ENCODE measurements at places on chromosomes 3 and 15.

- no peak for DNase-seq
Measured at GRCh38 chr3:126684218-126684751, 19.8 kb upstream of the CHCHD6 start.

- DNase-seq: no peak
Measured at GRCh38 chr3:182690172-182690571, 103.1 kb upstream of the ATP11B start.

- no peak for DNase-seq
Measured at GRCh38 chr3:173708191-173708590, 310.6 kb downstream of the NLGN1 start.

DNA sequence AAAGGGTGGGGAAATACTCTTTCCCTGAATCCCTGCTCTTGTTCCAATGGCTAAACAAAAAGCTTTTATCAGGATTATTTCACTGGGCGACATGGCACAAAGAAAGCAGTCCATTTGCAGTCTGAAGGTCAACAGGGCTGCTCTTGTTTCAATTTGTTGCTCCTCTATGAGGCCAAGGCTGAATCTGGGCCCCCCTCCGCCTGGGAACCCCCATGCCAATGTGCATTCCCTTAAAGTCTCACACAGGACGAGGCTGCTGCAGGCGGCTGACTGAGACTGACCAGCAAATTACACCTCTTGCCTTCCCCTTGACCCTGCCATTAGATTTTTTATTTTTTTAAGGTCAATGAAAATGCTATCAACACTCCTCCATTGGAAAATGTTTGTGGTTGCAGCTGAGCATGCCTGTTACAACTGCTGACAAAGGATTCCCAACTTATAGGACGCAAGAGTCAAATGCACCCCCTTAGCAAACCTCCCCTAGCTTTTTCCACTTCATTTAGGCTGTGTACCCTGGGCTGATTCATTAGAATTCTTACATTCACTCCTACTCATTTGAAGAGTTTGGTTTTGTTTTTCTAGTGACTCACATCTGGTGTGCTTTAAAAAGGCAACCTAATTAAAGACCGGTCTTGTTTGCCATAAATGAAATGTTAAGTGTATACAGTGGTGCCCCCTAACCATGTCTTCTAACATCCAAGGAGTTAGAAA lies 60.8 kb upstream of the ARHGEF3 start:
- no peak for DNase-seq

- DNase-seq: peak; percentile 52
Measured at GRCh38 chr15:28975766-28976179, 90.0 kb downstream of the APBA2 start.

DNA sequence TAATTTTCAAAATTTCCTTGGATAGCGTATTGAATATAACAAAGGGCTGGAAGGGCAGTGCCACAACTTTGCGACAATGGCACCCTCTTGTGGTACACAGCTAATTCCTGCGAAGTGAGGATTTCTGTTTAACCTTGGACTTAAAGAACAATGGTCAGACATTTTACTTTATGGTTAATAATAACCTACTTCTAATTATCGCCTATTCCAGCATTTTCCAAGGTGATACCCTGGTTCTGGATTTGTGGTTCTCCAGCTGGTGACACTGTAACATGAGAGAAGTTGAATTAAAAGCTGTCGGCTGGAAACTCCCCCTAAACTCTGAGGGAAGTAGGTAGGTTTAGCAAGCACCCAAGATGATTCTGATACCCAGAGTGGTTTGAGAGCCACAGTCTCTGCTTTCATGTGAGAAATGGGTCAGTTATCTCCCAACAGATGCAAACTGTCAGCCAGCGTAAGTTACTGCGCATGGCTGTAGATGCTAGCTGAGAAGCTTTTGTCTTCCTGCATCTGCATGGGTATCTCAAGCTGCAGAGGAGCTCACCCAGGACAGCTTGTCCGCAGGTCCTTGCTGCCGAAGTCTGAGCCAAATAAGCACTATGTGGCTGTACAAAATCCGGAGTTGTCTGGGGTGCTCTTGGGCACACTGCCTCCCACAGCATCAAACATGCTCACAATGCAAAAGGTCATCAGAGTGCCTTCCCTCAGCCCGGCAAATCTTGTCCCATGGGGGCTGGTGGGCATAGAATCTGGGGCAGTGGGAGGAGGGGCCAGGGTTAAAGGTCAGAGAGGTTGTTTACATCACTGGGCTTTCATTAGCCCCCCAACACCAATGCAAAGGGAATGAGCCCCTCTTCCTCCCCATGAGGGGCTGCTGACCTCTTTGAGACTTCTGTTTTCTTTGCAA lies 6.6 kb upstream of the CHSY1 start:
- DNase-seq: no peak

DNA sequence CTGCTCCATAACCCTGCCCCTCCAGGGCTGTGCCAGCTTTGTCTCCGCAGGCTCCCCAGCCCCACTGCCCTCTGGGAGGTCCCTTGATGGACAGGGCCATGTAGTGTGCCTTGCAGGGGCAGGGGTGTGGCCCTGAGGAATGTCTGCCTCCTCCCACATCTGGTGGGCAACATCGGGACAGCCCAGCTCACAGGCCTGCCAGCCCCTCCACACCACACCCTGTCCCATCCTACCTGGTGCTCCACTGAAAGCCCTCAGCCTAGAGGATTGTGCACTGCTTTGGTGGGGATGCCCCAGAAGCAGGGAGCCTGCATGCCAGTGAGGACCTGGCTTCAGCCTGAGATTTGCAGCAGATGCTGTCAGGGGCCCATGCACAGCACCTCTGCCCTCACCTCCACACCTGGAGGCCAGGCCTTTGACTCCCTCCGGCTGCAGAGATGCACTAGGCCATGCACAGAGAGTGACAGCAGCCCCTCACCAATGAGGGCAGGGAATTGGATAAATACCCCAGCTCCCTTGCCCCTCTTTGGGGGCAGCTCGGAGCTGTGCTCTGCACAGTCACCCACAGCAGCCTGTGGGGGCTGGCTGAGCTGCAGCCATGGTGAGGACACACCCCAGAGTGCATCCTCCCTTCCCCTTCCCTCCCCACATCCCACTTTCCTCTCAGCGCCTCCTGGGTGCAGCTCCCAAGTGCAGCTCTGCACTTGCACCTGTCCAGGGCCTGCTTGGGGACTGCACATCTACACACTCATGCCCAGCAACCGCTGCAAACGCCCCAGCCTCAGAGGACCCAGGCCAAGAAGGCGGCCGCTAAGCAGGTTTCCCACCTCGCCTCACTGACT lies 2.7 kb downstream of the C3orf22 start:
- DNase-seq: no peak

DNA sequence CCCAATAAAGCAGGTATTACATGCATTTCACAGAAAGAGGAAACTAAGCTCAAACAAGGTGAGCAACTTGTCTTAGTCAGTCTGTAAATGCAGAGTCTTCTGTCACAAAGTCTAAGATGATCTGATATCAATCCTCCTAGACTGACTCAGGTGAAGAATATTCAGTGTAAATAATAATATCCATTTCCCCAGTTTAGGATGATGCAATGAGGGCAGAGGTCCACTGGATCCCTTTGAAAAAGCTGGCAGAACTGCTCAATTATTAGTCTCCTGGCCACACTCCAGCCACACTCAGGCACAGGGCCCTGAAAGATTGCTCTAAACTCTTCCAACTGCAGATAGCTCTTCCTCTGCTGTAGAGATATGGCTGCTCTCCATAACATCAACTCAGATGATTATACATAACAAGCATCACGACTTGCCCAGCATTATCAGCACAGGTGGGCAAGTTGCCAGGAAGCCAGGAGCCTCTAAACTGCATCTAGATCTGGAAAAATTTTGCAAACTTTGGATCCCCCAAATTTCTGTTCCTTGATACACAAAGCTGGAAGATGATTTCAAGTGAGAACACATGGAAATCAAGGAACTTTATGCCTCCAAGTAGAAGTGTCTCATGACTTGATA lies 129.8 kb upstream of the CPNE4 start:
- no peak for DNase-seq

DNA sequence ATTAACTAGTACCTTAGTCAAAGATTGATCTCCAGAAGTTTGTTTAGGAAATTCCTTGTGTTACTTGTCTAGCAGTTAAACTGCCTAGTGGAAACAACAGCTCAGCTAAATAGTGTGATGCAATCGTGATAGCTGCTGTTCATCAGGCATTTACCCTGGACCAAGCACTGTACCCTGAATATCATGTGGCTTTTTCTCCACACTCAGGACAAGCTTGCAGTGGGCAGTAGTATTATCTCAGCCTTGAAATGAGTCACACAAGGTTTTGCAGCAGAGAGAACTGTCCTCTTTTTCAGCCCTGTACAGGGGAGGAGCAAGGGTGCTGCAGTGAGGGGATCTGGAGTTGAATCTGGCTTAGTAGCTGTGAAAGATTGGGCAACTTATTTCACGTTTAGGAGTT lies 208.4 kb downstream of the TP63 start:
- DNase-seq: no peak

DNA sequence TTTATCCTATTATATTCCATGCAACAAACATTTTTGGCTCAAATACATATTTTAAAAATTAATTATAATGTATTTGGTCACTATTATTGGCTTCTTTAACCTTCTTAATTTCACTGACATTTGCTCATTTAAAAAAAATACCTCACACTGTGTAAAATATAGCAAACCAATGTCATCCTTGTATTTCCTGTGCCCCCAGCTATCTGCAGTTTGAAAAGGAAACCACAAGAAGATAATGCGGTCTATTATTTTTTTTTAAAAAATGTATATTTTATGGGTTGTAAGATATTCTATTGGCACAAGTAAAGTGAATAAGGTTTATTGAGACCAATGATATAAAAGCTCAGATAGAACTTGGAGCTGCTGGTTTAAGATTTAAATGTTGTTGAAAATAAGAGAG lies 904.2 kb downstream of the SI start:
- DNase-seq: no peak

GRCh38 chr15:55250941-55251340 lies 38.7 kb downstream of the RAB27A start:
- DNase-seq: no peak

DNA sequence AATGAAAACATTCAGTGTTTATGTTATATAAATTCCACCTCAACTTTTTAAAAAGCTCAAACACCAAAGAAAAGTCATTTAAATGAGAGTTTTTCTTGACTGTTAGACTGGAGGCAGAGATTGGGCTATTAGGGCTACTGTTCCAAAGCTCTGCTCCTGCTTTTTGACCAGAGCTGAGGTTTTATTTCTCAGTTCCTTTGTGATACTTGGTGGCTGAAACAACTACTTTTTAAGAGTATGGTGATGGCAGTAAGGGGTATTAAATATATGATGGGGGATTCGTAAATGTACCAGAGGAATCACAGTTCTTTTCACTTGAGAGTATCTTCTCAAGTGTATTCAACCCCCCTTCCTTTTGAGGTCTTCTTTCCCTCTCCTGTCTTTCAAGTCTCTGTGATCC lies 186.1 kb upstream of the CGNL1 start:
- no peak for DNase-seq

- DNase-seq: no peak
Measured at GRCh38 chr15:40911141-40911540, 16.9 kb downstream of the VPS18 start.

DNA sequence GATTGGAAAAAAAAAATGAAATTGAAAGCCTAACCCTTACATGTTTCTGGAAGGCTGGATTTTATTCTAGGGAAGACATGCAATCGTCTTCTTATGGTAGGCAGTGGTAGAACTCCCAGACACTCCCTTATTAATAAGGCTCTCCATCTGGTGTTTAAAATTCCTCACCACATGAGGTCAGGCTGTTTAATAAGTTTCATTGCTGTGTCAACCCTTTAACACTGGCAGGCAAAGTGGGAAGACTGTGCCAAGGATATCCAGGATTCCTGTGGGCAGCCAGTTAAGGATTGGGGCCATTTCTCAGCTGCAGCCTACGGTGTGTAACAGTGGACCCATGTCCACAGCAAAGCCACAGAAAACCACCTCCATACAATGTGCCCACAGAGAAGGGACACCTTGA lies 225.5 kb upstream of the CHRM5 start:
- DNase-seq: no peak

- no peak for DNase-seq
Measured at GRCh38 chr15:25391971-25392721, 46.7 kb downstream of the UBE3A start.

DNA sequence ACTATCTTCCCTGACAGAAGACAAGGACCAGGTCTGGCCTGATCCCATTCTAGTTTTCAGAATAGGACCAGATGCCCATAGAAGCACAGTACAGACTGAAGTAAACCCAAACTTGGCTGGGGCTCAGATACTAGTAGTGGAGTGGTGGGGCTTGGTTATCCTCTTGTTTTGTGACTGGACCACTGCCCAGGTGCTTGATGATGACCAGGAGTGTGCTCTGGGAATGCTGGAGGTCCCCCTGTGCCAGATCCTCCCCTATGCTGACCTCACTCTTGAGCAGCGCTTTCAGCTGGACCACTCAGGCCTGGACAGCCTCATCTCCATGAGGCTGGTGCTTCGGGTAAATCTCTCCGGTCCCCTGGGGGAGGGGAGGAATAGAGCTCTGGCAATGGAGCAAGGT lies 36.3 kb downstream of the ESYT3 start:
- DNase-seq: no peak

DNA sequence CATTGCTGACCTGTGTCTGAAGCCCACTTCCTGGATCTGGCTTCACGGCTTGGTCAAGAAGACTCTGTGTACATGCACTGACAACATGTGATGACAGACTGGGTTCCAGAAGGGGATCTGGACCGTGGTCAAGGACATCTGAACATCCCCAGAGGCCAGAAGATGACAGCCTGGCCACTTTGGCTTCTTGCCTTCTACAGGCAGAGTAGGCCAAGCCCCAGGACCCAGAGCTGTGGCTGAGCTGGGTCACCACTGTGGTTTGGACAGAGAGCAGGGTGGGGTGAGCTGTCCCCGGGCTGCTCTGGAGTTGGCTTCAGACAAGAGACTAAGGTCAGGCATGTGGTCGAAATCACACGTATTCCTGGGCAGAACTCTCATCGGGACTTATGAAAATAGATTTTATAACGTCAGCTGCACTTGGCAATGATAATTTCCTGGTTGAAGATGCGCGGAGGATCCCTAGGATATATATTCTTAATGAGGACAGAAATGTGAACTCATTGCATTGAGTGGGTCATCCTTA lies 114.1 kb upstream of the FRMD4B start:
- no peak for DNase-seq

GRCh38 chr3:151379083-151379734 lies 5.3 kb downstream of the P2RY12 start:
- no peak for DNase-seq

DNA sequence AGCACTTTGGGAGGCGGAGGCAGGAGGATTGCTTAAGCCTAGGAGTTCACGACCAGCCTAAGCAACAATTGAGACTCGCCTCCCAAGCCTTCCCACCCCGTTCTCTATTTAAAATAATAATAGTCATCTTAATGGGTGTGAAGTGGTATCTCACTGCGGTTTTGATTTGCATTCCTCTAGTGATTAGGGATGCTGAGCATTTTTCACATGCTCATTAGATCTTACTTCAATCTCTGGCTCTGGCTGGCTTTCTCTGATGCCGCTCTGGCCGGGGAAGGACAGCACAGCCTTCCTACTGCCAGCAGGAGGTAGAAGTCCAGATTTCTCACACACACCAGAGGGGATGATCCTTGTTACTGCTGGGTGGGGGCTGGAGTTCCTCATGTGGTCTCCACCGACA lies 7.4 kb upstream of the EIF4A2 start:
- no peak for DNase-seq

GRCh38 chr3:17087509-17087908 lies 202.8 kb downstream of the PLCL2 start:
- DNase-seq: no peak

GRCh38 chr3:115598216-115598615 lies 25.1 kb upstream of the GAP43 start:
- no peak for DNase-seq

GRCh38 chr3:190862209-190863118 lies at the start of gene GMNC:
Gene GMNC, minus strand, starts transcription at chr3:190862694. Its CDS starts 79 bp downstream, at chr3:190862615.
- DNase-seq: no peak

All from stimulated activated CD4-positive, alpha-beta T cell treated with anti-CD3 and anti-CD28 coated beads, TNF-alpha, amount 100 ng/mL, for 24 hours (primary cell).